ENCODE measurements at places on chromosomes 2 and 18.

GRCh38 chr2:27185331-27186026, 26.4 kb upstream of the ATRAID start:
- peak; percentile 97 for DNase-seq

DNA sequence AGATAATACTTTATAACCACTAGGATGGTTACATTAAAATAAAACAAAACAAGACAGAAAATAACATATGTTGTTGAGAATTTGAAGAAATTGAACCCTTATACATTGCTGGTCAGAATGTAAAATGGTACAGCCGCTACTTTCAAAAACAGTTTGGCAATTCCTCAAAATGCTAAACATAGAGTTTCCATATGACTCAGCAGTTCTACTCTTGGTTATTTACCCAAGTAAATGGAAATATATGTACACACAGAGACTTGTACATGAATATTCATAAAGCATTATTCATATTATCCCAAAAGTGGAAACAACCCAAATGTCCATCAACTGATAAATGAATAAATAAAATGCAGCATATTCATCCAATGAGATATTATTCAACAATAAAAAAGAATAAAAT, 92.5 kb upstream of the LRATD1 start:
- no peak for DNase-seq

- DNase-seq, result peak; percentile 23
These were observed 41.4 kb downstream of the STEAP3 start for GRCh38 chr2:119264781-119265692.

GRCh38 chr2:9549420-9549819, 6.2 kb downstream of the ADAM17 start:
- no peak for DNase-seq

DNA sequence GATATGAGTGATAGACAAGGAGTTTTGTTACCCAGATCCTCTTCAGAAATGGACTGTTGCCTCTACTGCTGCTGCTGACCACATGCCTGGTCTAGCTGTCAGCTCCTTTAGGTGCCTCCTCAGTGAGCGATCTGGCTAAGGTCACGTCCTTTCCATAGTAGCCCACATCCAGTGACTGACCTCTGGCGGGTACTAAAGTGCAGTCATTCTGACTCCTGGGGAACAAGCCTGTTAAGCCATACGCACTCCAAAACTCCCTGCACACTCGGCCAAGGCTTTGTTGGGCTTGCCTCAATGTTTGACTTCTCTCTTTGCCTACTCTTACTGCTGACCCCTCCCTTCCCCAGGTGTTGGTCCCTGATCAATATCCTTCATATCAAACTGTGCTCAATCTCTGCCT, 685.2 kb downstream of the IRS1 start:
- DNase-seq, result no peak

- no peak for DNase-seq
These were observed 33.3 kb downstream of the NAB1 start for GRCh38 chr2:190682168-190682567.

DNA sequence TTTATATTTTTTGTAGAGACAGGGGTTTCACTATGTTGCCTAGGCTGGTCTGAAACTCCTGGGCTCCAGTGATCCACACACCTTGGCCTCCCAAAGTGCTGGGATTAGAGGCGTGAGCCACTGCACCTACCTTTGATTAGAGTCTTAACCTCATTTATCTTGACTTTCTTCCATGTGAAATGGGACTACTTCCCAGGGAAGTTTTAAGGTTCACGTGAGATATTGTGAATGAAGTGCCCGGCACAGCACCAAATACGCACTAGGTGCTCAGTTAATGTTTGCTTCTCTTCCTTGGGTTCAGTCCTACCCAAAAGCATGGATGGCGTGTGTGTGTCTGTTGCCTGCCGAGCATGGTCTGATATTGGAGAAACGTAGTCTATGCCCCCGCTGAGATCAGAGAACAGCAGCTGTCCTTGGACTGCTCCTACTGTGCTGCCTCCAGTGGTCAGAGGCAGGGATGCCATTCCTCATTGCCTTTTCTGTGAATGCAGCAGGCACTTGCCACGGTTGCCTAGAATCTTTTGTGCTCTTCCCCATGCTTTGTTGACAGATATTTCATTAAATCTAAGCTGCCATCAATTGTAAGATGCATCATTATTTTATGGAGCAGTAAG, 12.3 kb upstream of the TFCP2L1 start:
- no peak for DNase-seq

- DNase-seq, result no peak
These were observed 93.7 kb upstream of the RBBP8 start for GRCh38 chr18:22839340-22839821.

DNA sequence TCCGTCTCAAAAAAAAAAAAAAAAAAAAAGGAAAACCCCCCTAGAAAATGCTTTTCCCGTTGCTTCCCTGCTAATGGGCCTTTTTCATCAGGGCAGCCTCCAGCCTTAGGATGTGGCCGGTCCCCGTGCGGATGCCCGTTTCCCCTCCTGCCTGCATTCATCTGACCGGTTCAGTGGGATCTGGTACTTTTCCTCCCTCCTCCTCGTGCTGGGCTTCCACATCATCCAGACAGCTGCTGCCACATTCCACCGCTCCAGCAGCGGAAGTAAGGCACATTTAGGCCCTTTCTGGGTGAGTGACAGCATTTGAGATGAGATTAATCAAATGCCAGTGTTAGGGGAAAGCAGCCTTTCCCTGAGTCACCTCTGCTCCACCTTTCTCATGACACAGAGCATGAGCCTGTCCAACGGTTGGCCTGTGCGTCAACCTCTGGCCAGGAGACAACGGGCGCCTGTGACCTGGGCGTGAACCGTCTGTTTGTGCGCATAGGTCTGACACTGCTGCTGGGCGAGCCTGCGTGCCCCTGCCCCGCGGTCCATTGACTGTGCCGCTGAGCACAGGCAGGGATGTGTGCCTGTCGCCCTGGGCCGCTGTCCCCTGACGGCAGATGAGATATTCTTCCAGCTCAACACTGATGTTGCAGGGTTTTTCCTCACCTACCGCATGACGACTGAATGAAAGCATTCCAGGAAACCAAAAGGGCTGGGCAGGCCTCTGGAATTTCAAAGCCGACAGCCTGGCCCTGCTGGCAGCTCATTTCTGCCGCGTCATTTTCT, 174.0 kb downstream of the TGIF1 start:
- DNase-seq, result peak; percentile 95

DNA sequence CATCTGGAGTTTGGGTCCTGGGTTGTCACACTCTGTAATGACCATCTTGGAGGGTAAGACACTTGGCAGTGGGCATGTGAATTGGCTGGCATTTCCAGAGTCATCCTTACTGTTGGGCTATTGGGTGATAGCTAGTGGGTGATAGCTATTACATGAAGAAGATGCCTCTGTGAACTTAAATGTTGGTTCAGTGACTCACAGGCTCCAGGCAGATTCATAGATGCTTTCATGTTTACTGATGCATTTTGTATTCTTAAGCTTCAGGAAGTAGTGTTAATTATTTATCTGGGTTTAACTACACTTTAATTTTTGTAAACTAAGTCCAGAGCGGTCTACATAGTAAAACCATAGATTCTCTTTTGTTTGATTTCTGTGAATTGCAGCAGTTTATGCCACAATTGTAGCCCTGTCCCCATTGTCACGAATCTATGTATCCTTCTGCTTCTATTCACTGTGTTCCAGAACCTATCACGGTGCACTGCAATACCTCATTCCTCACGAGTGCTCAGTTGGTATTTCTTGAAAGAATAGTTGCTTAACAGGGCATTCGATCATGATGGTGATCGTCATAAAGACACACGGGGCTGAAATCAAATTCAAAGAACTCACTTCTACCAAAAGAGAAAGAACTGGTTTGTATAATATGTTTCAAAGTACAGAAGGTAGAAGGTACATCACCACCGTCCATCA, 79.7 kb downstream of the GBX2 start:
- DNase-seq, result no peak

DNA sequence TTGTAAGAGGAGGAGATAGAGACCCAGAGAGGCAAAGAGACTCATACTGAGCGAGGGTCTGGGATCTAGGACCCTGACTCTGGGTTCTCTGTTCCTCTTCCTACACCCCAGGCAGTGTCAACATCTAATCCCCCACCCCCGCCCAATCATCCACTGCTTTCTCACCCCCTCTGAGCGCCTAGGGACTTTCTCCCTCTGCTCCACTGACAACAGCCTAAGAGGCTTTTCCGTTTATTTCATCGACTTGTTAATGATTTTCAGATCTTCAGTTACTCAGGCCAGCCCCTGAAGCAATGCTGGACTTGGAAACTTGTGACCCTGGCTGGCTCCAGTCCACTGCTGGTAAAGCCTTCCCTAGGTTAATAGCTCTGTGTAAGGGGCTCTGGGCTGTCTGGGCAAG, 65.1 kb downstream of the TFCP2L1 start:
- DNase-seq, result no peak

- peak; percentile 43 for DNase-seq
These were observed 131.5 kb downstream of the ATP9B start for GRCh38 chr18:79200546-79201268.

GRCh38 chr2:134670955-134671354, 47.8 kb downstream of the TMEM163 start:
- no peak for DNase-seq

GRCh38 chr2:79437433-79438267, 75.2 kb upstream of the CTNNA2 start:
- DNase-seq, result no peak

- peak; percentile 75 for DNase-seq
These were observed 8.6 kb upstream of the MTCL1 start for GRCh38 chr18:8696749-8697211.

DNA sequence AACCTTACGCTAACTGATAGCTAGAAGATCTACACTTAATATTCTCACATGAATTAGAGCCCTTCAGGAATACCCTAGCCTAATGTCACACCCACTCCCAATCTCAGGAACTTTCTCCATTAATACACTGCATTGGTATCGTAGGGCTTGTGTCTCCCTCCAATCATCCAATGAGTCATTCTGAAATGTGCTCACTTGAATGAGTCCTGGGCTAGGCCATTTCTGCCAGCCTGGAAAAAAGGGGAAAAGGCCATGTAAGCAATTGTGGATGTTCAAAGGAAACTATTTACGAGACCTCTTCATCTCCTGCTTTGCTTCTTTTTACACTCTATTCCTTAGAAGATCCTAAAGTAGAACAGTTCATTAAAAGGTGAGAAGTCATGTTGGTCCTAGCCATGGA, 18.8 kb downstream of the ZEB2 start:
- DNase-seq, result no peak

- no peak for DNase-seq
These were observed 129.4 kb upstream of the UXS1 start for GRCh38 chr2:106323337-106324013.

DNA sequence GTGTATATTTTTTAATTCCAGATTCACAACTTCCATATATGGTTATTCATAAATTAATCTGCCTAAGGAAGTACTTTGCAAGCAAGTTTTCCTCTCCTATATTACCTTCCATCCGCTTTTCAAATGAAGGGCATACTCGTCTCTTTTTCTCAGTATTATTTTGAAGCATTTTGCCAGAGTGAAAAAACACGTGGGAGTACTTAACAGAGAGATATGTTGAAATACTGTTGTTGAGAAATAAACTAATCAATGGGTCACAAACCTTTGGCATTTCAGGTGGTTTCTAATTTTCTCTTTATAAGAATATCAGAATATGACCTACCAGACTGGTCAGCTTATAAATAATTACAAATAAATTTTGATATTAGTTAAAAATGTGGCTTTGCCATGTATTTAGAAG, 67.6 kb downstream of the CCDC102B start:
- DNase-seq, result no peak

- DNase-seq, result no peak
These were observed 1022.4 kb downstream of the TMEM182 start for GRCh38 chr2:103784261-103784660.

DNA sequence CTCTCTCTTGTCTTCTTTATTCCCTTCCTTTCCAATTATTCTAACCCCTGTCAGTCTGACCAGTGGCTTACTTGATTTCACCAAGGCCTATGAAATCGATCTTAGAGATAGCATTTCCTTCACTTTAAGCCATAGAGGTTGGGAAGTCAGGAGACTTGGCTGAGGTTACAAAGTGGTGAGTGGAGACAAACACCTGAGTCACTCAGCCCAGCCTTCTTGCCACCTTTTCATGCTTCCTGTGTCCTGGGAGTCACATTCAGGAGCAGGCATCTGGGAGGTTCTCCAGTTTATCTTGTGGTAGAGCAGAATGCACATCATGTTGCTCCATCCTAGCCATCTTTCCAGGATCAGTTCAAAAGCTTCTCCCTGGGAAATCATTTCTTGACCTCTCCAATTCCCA, 59.1 kb downstream of the VSNL1 start:
- DNase-seq, result no peak

Measured in fibroblast of gingiva (primary cell).